NCI-H1694 (cell line): ENCODE measurements at places on chromosomes 12 and 14.
A peak's percentile ranks its signal among the peaks of the same experiment; 100 is the strongest.

DNA sequence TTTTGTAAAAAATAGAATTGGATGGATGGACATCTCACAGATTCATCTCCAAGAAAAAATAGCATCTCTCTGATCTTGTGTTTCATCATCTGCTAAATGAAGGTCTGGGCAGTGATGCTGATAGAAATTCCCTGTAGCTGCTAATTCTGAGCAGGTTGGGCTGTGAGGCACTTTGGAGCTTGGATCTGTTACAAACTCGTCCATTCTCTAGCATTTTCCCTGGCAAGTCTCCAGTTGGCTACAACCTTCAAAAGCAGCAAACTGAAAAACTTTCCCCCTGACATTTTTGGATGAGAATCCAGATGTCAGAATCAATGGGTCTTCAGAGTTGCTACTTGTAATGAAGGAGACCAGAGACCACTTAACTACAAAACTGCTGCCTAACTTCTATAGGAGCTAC lies 72.7 kb downstream of the TPH2 start:
- no peak for DNase-seq

DNA sequence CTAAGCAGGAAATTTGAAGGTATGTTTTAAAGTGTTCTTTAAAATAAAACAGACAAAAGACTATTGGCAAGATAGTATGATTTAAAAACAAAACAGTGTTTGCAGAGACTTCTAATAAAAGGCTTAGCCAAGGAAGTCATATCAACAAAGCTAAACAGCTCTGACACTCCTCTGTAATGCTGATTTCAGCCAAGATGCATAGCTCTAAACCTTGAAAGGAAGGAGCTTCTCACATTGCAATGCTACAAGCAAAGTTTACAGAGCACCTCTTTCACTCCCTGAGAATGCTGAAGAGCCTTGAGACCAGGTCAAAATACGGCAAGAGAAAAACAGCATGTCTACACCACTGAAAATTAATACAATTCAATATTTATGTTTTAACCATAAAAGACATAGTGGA lies 51.8 kb downstream of the PARP11 start:
- DNase-seq, result no peak

DNA sequence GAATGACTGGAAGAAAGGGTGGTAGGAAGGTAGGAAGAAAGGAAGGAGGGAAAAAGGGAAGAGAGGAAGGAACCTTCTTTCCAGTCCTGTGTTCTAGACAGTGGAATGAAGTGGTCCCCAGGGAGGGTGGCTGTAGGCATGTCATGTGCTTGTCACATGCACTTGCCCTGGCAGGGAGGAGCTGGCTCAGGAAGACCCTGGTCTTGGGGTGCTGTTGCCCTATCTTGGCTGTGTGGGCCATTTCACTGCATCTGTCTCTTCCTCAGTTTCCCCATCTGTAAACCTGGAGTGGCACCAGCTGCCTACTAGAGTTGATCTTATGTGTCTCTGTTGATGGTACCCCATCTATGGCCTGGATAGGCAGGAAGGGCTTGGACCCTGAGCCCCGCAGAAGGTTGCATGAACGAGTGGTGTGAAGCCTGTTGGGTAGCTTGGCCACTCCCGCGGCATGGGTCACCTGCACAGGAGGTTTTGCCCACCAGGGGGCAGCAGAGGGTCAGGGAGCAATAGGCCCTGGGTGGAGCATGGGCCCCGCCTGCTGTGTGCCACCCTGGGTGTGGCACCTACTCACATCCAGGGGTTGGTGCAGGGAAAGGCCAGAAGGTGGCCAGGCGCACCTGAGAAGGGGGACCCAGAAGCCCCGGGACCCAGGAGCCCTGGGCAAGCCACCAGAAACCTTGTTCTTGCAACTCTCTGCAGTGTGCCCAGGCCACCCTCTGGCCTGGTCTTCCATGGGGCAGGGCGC lies 25.1 kb downstream of the MEG3 start:
- peak; percentile 59 for DNase-seq

DNA sequence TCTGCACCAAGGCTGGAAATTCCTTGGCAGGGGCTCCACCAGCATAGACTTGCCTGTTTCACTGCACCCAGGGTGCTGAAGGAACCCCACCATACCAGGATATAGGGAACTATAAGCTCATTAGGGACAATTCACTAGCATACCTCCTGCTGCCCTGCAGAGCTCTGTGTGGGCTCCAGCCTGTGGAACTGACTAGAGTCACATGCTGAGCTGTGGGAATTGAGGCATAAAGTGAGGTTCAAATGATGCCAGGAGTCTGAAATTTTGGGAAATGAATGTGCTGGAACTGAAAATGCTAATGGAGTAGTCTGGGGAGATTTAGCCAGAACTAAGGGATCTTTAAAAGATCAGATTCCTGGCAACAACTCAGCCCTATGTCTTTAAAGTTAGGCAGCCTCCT lies 7.3 kb upstream of the EMP1 start:
- no peak for DNase-seq

DNA sequence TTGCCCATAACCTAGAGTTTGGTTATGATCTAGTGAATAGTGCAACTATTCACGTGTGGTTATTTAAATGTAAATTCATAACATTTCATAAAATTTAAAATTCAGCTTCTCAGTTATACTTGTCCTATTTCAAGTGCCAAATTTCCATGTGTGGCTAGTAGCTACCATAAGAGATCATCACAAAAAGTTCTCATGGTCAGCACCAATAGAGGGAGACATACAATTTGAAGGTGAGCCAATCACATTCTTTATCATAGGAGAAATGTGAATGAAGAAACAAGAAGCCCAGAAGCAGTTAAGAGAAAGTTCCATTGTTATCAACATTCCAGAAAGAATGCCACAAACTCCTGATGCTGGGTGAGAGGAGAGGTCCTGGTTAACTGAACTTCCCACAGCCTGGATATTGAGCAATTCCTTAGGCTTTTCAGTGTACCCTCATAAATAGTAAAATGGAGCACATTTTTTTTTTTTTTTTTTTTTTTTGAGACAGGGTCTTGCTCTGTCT lies 892.9 kb upstream of the USP15 start:
- no peak for DNase-seq

GRCh38 chr14:54784657-54785056 lies 118.0 kb downstream of the GCH1 start:
- no peak for DNase-seq

- no peak for DNase-seq
These were observed 108.2 kb downstream of the SYNE2 start for GRCh38 chr14:63960926-63961567.

DNA sequence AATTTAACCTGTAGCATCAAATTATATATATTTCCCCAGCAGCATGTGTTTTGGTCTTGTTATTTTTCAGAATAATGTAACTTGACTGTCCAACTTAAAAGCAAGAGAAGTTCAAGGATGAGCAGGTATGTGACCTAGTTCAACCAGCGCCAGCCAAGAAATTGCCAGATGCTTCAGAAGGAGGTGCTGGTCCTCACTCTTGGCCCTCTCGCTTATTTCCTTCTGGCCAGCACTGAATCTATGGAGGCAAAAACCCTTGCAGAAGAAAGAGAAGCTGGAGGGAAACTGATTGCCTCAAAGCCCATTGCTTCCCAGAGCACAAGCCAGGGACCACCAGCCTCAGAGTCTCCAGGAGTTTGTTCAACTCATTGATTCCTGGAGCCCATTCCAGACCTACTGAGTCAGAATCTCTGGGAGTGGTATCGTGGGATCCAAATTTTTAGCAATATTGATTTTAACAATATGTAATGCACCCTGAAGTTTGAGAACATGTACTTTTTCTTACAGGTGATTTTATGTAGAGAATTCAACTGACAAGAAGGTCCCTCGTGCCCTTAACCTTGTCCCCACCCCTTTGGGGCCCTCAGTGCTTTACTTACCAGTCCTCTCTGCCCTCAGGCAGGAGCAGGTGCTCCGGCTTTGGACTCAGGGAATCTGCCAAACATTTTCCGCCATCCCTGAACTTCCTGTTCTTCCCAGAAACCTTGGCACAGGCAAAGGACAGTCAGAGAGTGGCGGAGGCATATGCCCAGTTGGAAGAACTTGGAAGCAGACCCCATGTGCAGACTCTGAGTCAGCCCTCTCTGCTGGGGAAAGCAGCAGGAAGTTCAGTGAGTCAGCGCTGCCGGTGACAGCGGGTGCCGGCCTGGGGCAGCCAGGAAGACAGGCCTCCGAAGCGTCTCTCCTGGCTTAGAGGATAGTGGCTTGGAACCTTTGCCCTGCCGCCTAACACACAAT lies 10.4 kb downstream of the BEST3 start:
- DNase-seq, result no peak

GRCh38 chr12:53046655-53047220 lies 3.1 kb upstream of the TNS2 start:
- DNase-seq, result peak; percentile 28

DNA sequence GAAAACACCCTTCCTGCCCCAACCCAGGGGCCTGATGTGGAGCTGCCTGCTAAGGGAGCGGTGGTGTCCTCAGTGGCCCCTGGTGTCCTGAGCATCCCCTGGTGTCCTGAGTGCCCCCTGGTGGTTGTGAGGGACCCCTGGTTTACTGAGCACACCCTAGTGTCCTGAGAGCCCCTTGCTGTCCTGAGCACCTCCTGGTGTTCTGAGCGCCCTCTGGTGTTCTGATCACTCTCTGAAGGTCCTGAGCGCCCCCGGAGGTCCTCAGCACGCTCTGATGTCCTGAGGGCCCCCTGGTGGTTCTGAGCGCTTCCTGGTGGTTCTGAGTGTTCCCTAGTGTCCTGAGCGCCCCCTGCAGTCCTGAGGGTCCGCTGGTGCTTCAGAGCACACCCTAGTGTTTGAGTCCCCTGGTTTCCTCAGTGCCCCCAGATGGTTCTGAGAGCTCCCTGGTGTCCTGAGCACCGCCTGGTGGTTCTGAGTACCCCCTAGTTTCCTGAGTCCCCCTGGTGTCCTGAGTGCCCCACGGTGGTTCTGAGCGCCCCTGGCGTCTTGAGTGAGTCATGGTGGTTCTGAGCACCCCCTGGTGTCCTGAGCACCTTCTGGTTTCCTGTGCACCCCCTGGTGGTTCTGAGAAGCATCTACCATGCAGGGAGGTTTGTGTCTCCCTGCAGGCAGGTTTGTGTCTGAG lies 1004.2 kb downstream of the TMEM121 start:
- DNase-seq, result no peak

DNA sequence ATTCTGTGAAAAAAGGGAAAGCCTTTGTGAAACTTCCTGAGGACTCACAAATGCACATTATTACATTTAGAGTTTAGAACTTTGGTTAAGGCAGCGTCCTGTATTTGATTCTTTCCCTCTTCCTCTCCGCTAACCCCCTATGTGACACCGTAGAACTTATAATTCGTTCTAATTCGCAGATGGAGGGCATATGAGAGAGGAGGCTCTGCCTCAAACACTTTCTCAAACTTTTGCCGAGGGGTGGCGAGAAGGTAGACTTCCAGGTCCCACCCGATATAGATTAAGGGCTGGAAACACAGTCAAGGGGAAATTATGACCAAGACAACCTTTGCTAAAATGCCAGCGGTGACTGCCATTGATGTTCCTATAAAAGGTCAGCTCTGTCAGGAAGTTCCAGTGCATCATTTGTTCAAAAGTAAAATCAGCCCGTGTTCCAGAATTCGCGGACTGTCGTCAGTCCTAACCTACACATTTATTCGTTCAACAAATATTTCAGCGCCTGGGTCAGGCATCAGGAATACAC lies 904 bp upstream of the PAPOLA start:
- DNase-seq, result no peak

DNA sequence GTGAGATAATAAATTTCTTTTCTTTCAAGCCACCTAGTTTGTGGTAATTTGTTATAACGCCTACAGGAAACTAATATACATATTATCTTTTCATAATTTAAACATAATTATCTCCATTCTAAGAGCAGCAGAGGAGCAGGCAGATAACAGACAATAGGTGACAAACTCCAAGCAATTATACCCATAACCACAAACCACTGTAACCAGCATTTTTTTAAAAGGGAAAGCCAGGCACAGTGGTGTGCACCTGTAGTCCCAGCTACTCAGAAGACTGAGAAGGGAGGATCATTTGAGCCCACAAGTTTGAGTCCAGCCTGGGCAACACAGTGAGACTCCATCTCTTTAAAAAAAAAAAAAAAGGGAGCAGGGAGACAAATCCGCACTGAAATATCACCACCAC lies 54.9 kb downstream of the ATF7 start:
- DNase-seq, result no peak

GRCh38 chr14:44494137-44494536 lies 12.9 kb downstream of the FSCB start:
- no peak for DNase-seq

- DNase-seq, result no peak
These were observed 205.2 kb upstream of the RTL1 start for GRCh38 chr14:101108579-101109346.

DNA sequence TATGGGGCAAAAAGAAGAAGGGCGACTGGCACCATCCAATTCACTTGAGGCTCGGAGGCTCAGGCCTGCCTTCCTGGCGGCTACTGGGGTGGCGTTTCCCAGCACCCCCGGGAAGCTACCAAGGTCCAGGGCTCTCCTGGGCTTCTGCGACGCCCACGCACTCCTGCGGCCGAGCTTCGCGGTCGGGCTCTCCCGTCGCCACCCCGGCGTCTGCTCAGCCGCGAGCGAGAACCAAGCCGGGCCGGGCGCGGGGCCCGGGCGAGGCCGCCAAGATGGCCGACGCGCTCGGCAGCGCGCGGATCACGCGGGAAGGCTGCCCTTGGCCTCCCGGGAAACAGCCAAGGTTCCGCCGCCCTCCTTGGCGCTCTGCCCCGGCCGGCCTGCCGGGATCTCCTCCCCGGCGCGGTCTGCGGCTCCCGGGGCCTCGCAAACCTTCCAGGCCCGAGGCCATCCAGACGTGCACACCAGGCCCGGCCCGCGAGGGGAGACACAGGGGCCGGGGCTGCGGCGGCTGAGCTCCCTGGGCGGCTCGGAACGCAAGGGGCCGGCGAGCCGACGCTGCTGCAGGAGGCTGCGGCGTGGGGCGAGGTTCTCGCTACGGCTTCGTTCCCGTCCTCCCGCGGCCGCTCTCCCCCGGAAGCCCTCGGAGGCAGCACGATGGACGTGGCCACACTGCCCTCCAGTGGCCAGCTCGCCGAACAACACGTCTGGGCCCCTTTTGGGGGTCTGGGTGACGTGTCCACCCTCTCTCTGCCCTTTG lies 23.5 kb upstream of the ZFP36L1 start:
- DNase-seq, result peak; percentile 87

DNA sequence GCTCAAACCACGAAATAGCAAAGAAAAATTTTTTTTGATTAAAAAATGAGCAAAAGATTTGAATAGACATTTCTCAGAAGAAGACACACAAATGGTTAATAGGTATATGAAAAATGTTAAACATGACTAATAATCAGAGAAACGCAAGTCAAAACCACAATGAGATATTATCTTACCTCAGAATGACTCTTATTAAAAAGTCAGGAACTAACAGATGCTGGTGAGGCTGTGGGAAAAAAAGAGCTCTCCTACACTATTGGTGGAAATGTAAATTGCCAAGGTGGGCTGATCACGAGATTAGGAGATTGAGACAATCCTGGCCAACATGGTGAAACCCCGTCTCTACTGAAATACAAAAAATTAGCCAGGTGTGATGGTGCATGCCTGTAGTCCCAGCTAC lies 315.5 kb upstream of the FLRT2 start:
- DNase-seq, result no peak

DNA sequence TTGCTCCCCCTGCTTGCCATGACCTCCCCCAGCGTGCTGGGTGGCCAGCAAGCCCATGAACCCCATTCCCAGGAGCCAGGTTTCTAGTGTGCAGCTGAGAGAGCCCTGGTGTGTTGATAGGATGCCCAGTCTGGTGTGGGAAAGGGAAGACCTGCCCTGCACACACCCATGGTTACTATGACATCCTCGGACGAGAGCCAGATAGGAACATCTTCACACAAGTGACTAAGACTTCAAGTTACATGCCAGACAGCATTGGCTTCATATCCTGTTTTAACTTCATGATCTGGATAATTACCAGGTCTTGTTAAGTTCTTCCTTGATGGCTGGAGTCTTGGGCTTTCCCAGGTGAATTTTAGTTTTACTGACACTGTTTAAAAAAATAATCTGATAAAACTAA lies 196.6 kb upstream of the EGLN3 start:
- no peak for DNase-seq

GRCh38 chr14:71481021-71481654 lies 451.1 kb upstream of the RGS6 start:
- DNase-seq, result no peak
